ENCODE measurements at places on chromosomes 1 and 21. TPM values are rescaled to one million over a fixed set of nuclear protein-coding genes. Genes with fewer than 3 reads are reported as not detected.

DNA sequence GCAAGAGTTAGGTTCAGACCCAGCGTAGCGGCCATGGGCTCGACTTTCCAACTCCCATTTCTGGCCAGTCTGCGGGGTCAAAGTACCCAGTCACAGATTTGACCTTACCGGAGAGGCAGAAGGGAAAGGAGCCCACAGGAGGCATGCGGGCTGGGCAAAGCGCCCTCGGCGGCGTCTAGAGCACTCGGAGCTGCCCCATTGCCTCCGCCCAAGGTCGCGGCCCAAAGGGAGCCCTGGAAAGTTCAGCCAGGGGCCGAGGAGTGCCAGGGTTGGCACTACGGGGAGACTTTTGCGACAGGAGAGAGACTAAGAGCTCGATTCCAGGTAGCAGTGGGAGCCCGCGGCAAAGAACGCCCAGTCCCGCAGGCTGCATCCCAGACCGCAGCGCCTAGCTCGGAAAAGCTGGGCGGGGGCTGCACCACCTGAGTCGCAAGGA lies 896 bp downstream of the KANK4 start:
- no peaks in the 10 kb centered on the region for H3K4me1 ChIP-seq
- H3K36me3 ChIP-seq, result no peaks in the 10 kb centered on the region
- no peaks in the 10 kb centered on the region for H3K27me3 ChIP-seq
- peak overlapping the region; percentile 67 for H3K4me3 ChIP-seq

DNA sequence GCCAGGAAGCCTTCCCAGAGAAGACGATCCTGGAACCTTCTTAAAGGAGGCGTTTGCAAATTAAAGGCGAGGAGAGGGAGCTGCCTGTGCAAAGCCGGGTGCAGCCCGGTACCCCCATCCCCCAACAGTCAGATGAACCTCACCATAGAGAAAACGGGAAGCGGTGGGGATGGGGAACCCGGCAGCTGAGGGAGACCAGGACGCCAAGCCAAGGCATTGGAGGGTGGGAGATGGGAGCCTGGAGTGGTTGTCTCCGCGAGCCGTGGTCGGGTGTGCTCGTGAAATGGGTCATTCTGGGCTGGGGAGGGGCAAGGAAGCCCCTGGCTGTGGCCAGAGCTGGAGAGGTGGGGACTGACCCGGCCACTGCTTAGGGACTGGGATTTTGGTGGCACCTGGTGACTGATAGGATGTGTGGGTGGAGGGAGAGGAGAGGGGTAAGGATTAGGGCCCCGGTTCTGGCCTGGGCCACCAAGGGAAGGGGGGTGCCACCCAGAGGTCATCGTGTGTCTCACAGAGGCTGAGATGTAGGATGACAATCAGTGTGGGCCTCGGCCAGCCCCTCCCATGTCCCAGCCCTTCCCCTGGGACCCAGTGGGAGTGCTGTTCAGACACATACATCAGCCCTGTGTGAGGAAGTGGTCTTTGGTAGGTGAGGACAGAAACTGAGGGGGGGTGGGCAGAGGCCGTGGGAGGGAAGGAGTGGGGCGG lies 676 bp upstream of the PADI2 start:
- peak overlapping the region; percentile 52 for H3K4me3 ChIP-seq
- H3K27me3 ChIP-seq, result peaks cover 4% of the 10 kb centered on the region
- H3K27ac ChIP-seq, result no peak overlapping the region
- H3K36me3 ChIP-seq, result no peaks in the 10 kb centered on the region

DNA sequence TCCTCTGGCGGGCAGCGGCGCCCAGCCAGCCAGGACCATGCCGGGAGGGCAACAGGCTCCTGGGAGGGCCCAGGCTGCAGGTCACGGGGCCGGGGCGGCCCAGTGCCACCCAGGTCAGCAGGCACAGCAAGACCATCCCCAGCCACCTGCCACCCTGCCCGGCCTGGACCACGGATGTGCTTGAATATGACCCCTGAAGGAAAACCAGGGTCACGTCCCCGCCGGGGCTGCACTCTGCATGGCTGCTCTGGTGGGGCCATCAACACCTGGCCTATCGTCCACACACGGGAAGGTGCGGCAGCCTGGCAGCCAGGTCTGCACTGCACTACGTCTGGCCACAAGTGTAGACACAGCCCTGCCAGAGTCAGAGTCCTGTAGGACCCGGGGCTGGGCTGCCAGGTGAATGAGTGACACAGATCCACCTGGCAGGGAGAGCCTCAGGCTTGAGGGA lies 6.9 kb downstream of the WNT9A start:
- DNase-seq, result no peak
- H3K4me3 ChIP-seq, result no peak overlapping the region
- H3K27me3 ChIP-seq, result no peaks in the 10 kb centered on the region

- no peak for DNase-seq
- no peak overlapping the region for H3K27ac ChIP-seq
- H3K4me3 ChIP-seq, result no peak overlapping the region
- no peaks in the 10 kb centered on the region for H3K36me3 ChIP-seq
These were observed 502.2 kb upstream of the PRMT6 start for GRCh38 chr1:106554294-106554693.

- no peak overlapping the region for H3K27ac ChIP-seq
- no peaks in the 10 kb centered on the region for H3K4me1 ChIP-seq
- no peak for DNase-seq
- no peaks in the 10 kb centered on the region for H3K36me3 ChIP-seq
These were observed 34.0 kb downstream of the BACH1 start for GRCh38 chr21:29332461-29333362.

DNA sequence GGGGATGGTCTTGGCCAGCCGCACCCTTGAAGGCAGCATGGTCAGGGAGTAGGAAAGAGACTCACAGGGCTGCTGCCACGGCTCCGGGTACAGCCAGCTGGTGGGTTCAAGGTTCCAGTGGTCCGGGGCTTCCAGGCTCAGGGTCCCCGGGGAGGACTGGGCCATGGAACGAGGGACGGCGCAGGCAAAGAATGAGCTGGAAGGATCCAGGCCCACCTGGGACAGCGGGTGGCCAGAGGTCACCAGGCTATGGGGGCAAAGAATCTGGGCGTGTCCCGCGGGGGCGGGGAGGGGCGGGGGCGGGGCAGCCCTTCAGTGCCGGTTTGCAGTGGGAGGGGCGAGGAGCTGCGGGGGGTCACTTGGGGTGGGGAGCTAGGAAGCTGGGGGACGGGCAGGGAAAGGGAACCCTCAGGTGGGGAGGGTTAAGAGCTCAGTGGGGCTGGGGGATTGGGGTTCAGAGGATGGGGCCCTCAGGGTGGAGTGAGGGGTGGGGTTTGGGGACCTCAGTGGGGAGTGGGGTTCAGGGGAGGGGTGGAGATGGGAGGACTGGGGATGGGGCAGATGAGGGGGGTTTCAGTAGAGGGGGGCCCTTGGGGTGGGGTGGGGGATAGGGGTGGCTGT lies at the start of gene DNMT3L:
Gene DNMT3L (minus strand): TSS at position 223 of the 621 bp plus-strand sequence. CDS start 638 bp downstream, outside the sequence.
- H3K27me3 ChIP-seq, result no peaks in the 10 kb centered on the region
- no peaks in the 10 kb centered on the region for H3K36me3 ChIP-seq
- H3K4me3 ChIP-seq, result no peak within 1 kb of the TSS

DNA sequence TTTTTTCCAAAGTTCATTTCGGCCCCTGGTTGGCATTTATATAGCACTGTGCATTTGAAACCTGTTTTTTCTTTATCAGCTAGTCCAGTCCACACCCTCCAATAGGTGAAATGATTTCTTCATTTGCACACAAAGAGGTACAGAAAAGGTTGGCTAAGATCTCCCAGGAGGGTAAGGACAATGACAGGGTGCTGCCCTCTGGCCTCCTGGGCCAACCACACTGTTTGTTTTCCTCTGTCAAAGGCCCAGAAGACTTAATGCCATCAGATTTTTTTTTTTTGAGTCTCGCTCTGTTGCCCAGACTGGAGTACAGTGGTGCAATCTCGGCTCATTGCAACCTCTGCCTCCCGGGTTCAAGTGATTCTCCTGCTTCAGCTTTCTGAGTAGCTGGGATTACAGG lies 70.1 kb upstream of the EFHD2 start:
- no peaks in the 10 kb centered on the region for H3K4me1 ChIP-seq
- H3K27me3 ChIP-seq, result no peaks in the 10 kb centered on the region
- no peak overlapping the region for H3K4me3 ChIP-seq

DNA sequence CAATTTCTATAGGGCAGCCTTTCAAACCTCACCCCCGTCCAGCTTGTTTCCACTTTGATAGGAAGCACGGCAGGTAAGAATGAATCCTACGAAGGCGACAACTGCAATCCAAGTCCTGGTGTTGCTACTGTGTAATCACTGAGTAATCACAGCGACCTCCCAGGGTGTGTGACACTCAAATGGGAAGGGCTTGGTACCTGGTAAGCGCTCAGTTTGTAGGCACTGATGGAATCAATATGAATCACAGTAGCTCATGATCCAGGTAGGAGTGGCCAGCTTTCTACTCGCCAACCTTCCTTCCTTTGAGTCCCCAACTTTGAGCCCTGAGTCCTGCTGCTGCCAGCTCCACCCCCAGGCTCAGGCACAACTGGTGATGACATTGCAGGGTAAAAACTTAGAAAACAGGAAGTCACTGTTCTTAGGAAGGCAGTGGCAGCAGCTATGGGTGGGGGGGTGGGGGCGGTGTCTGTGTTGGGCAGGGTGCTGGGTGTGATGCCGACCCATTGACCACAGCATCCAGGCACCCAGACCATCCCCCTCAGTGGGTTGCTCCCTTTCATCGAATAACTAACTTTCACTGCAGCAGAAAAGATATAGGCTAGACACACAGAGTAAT lies 70.7 kb downstream of the CD247 start:
- H3K4me1 ChIP-seq, result no peaks in the 10 kb centered on the region
- no peaks in the 10 kb centered on the region for H3K27me3 ChIP-seq
- no peak overlapping the region for H3K27ac ChIP-seq

DNA sequence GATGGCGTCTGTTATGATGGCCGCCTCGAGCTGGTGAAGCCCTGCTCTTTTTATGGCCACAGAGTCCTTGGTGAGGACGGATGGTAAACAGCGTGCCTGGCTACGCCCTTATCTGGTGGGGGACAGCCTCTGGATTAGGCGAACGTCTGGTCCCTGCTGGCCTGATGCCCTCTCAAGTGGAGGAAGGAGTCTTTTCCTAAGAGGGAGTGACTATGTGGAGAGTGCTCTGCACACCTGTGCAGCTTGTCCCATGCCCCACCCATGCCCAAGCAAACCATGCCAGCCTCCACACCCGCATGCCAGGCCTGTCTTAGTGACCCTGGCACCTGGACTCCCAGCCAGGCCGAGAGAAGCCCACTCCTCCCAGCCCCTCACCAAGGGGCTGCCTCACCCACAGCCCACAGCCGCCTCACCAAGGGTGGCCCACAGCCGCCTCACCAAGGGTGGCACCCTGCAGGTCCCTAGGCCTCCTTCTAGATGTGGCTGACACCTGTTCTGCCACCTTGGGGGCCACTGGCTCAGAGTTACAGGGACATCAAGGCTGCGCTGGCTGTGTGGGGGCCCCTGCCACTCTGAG lies 40.2 kb downstream of the WNT9A start:
- no peak for DNase-seq
- H3K4me3 ChIP-seq, result no peak overlapping the region
- H3K4me1 ChIP-seq, result no peaks in the 10 kb centered on the region
- H3K27ac ChIP-seq, result no peak overlapping the region
- H3K36me3 ChIP-seq, result no peaks in the 10 kb centered on the region

DNA sequence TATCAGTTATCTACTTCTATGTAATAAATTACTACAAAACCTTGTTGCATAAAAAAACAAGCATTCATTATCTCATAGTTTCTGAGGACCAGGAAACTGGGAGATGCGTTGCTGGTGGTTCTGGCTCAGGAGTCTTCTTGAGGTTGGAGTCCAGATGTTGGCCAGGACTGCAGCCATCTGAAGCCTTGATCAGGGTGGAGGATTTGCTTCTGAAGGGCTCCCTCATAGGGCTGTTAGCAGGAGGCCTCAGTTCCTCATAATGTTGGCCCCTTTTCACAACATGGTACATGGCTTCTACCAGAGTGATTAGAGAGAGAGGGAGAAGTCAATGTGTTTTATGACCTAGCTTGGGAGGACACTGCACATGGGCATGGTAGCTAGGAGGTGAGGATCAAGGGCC lies 137.4 kb downstream of the CNIH3 start:
- no peak overlapping the region for H3K4me3 ChIP-seq
- DNase-seq, result no peak
- H3K27ac ChIP-seq, result no peak overlapping the region

DNA sequence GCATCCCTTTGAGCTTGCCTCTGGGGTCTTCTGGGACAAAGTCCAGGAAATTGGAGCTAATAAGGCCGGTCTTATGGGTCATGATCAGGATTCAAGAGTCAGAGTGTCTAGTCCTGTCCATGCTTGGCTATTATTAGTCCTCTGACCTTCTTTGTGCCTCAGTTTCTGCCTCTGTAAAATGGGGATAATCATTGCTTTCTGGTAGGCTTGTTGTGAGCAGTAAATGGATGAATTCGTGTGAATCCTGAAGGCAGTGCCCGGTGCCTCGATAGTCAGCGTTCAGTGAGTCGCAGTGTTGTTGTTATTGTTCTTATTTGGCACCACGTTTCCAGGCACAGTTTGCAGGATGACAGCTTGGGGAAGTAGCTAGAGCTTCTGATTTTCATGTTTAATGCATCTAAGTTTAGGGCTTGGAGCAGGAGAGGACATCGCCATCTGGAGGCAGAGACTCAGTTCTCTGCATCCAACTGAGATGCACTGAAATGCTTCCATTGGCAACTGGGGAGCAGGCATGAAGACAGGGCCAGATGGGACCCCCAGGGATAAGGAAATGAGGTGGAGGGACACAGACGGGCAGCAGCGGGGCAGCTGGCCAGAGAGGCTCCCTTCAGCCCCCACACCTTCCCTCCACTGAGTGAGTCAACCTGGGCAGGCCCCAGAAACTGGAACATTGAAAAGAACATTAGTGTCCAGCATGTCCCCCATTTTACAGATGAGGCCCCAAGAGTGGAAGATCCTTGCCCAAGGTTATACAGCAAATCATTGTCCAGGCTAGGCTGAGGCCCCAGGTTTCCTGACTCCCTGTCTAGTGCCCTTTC lies 160.3 kb downstream of the PTPRU start:
- no peaks in the 10 kb centered on the region for H3K36me3 ChIP-seq
- H3K27me3 ChIP-seq, result no peaks in the 10 kb centered on the region
- H3K27ac ChIP-seq, result no peak overlapping the region
- H3K4me3 ChIP-seq, result no peak overlapping the region
- no peak for DNase-seq
- no peaks in the 10 kb centered on the region for H3K4me1 ChIP-seq

GRCh38 chr1:13549521-13549920 lies 34.1 kb upstream of the PDPN start:
- no peak for DNase-seq
- no peaks in the 10 kb centered on the region for H3K4me1 ChIP-seq
- no peaks in the 10 kb centered on the region for H3K36me3 ChIP-seq

DNA sequence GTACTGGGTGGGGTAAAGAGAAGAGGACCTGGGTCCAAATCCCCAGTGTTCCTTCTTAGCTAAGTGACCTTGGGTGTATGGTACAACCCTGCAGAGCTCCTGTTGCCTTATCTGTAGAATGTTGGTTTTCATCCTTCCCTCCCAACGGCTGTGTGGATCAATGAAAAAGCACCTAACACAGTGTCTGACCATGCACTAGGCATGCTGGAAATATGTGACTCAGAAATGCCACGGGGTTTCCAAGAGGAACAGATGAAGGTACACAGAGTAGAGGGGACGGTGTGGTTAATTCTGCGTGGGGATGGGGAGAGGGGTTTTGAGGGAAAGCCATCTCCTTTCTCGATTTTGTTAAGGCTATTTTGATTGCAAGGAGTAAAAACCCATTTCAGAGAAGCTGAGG lies 8.6 kb downstream of the NIPAL3 start:
- H3K4me1 ChIP-seq, result no peaks in the 10 kb centered on the region
- no peak overlapping the region for H3K27ac ChIP-seq
- no peaks in the 10 kb centered on the region for H3K27me3 ChIP-seq
- no peak for DNase-seq
- no peak overlapping the region for H3K4me3 ChIP-seq

Gene PCNT
- 25.2 TPM for total RNA-seq

Gene TCHH
- under 0.01 TPM for total RNA-seq

Gene RAB25
- total RNA-seq, result 68.6 TPM

Gene KCNJ10
- not detected for total RNA-seq

Gene RHCE
- not detected for total RNA-seq

Gene TSPAN1
- 26.2 TPM for total RNA-seq

Gene PPFIA4
- 5.6 TPM for total RNA-seq

Gene OR2L3
- not detected for total RNA-seq

Gene ERG
- total RNA-seq, result 21.0 TPM

Gene SSX2IP
- 1.1 TPM for total RNA-seq
